ENCODE measurements at places on chromosomes 12 and 14.

GRCh38 chr12:61356485-61356884, 903.7 kb upstream of the USP15 start:
- DNase-seq: no peak

DNA sequence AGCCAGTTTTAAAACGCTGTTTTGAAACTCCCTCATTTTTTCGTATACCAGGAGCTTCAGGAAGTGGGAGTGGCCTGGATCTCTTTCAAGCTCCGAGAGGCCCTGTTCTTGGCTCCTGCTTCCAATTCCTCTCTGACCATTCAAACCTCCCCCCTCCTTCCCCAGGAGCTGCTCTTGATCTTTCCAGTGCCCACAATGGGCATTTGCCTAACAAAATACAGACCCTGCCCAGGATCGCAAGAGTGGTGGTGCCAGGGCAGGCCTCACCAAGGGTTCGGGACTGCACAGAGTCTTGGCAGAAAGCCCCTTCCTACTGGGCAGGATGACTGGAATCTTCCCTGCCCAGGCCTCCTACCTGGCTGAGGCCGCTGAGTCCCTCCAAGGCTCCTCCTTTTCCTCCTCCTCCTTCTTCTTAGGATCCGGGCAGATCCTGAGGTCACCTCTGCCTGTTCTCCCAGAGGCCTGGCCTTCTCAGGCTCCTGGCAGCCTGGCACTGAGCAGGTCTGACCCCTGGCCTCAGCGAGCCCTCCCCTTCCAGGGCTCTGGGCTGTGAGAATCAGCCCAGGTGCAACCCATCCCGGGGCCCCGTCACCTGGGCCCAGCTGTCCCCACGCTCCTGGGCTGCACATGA, 46.9 kb upstream of the NOS1 start:
- no peak for DNase-seq

DNA sequence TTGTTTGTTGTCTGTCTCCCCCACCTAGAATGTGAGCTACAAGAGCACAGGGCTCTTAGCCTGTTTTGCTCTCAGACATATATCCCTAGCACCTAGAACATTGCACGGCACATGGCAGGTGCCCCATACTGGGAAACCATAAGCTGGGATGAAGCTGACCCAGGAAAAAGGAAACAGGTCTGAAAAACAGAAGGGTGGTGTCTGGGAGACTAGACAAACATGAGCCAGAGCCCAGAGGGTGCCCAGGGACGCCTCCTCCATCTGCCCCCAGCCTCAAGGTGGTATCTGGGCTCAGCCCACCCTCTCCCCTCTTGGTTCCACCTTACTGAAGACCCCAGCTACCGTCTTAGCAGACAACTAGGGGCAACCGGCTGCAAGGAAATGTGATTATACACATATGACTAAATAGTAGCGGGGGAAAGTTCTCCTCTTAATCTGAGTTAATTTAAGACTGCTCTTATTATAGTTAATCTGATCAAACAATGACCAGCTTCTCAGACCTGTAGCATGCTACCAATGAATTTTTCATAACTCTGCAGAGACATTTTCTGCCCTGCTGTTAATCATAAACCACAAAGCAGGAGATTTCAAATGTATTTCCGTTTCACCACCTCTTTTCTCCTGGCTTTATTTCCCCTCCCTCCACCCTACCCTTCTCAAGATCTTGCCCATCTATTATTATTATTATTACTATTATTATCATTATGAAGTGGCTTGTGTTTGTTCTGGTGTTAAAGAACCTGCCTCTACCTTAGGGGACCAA, 31.9 kb downstream of the KSR2 start:
- DNase-seq: no peak

GRCh38 chr12:109589691-109590245, 16.2 kb downstream of the MVK start:
- DNase-seq: no peak

GRCh38 chr14:87196436-87196835, 796.5 kb downstream of the GALC start:
- no peak for DNase-seq

GRCh38 chr12:2523844-2524243, 270.9 kb upstream of the FKBP4 start:
- no peak for DNase-seq

GRCh38 chr14:34034447-34035176, 83.7 kb upstream of the EGLN3 start:
- DNase-seq: no peak

DNA sequence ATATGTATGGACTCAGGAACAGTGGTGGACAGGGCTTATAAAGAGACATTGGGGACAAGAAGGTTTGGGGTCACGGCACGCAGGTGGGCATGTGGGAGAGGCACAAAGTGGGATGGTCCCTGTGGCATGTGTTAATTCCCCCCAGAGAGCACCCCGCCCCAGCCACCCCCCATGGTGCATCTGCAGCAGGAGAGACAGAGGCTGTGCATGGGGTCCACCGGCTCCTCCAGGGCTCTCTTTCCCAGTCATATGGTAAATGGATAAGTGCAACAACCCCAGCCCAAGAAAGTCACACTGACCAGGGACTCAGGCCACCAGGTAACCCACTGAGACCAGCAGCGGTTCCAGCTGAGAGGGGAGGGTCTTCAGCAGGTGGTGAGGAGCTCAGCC, 242.1 kb downstream of the BCL11B start:
- DNase-seq: no peak

- DNase-seq: no peak
These were observed 238.9 kb downstream of the EMP1 start for GRCh38 chr12:13435235-13435933.

DNA sequence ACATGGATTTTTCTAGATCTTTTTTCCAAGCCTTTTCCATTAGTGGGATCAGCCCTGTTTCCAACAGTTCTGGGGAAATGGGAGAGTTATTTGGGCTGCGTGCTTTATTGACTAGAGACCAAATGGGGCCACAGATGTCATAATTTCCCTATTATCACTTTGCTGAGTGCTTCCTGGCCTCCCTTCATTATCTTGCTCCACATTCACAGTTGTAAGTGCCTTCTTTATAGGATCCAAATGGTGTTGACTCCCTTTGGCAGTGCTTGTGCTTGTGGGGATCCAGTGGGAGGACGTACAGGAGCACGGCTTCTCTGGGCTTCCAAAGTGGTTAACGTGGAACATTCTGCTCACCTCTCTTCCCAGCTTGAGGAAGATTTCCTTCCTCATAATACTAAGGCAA, 141.0 kb upstream of the RMST start:
- no peak for DNase-seq

DNA sequence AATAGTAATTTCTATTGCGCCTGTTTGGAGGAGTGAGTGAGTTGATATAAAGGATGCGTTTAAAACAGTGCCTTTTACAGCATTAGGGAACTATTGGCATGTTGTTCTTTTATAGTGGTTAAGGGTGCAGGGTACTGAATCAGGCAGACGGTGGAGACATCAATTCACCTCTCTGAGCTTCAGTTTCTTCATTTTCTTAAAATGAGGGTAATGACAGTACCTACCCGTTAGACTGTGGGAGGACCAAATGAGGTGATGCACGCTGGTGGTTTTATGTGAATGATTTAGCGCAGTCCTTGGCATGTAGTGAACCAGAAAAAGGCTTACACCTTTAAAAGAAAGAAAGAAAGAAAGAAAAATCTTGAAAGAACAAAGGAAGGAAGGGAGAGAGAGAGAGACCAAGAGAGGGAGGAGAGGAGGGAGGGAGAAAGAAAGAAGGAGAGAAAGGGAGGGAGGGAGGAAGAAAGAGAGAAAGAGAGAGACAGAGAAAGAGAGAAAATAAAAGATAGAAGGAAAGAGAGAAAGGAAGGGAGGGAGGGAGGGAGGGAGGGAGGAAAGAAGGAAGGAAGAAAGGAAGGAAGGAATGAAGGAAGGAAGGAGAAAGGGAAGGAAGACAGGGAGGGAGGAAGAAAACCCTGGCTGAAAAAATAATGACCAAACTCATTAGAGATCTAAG, 22.2 kb upstream of the CCND2 start:
- DNase-seq: no peak

DNA sequence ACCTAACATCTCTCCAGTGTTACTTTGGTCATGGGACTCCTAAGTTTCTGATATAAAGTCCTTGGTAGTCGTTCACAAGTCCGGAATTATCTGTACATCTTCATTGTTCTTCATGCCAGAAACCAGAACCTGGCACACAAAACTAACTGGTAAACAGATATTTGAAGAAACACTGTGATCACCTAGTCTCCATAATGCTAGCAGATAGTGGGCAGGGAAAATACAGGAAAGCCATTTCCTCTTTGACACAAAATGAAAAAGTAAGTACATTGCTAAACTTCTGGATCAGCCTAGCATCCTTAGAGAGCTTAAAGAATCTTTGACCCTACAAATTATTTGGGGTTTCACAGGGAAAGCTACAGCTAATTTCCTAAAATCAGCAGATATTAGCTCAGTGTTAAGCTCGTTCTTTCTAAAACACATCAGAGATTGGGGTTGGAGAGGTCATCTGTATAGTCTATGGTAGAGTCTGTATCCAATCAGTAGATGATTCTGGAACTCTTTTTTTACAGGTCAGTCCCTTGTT, 4.8 kb downstream of the DDIT3 start:
- no peak for DNase-seq

Data from activated naive CD4-positive, alpha-beta T cell (primary cell).